ENCODE measurements at places on chromosomes 12 and 14.

GRCh38 chr12:59736786-59737185 lies 141.0 kb downstream of the SLC16A7 start:
- peak; percentile 85 for DNase-seq

- DNase-seq = no peak
Observed at GRCh38 chr12:128531170-128531569, 264.2 kb downstream of the TMEM132C start.

- peak; percentile 77 for DNase-seq
Observed at GRCh38 chr12:89353188-89353822, 1.0 kb upstream of the DUSP6 start.

GRCh38 chr14:39762576-39763401 lies 330.6 kb upstream of the FBXO33 start:
- no peak for DNase-seq

- DNase-seq = peak; percentile 99
Observed at GRCh38 chr12:27899151-27899661, 73.3 kb downstream of the PTHLH start.

- peak; percentile 20 for DNase-seq
Observed at GRCh38 chr14:89368490-89369477, 48.2 kb downstream of the FOXN3 start.

DNA sequence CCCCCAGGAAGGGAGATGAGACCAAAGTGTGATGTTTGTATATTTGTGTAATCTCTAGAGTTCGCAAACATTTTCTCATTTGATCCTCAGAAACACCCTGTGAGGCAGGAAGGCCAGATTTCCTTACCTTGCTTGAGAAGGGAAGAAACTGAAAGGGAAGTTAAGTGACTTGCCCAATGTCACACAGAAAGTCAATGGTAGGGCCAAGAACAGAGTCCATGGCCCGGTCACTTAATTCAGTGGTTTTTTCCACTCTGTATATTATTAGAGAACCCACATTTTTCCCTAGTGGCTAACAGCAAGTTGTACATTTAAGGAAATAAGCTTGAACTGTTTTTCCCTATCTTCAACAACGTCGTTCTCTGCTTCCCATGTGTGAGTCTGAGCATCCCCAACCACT lies 25.6 kb upstream of the CHPT1 start:
- no peak for DNase-seq

DNA sequence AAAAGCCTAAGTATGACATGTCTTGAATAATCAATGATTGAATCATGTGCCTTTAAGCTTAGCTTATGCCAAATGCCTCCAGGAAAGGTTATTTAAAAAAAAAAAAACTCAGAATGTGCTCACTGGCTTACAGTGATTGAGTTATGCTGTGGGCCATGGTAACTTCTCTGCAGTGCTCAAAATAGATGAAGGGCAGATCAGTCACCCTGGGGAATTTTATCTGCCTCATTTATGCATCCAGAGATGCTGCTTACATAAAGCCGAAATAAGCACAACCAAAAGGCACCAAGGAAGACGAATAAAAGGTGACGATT lies 118.7 kb upstream of the MDM1 start:
- DNase-seq = no peak

GRCh38 chr14:91361233-91361811 lies 56.3 kb downstream of the CCDC88C start:
- peak; percentile 51 for DNase-seq

- DNase-seq = no peak
Observed at GRCh38 chr12:22172501-22172900, 126.5 kb downstream of the CMAS start.

DNA sequence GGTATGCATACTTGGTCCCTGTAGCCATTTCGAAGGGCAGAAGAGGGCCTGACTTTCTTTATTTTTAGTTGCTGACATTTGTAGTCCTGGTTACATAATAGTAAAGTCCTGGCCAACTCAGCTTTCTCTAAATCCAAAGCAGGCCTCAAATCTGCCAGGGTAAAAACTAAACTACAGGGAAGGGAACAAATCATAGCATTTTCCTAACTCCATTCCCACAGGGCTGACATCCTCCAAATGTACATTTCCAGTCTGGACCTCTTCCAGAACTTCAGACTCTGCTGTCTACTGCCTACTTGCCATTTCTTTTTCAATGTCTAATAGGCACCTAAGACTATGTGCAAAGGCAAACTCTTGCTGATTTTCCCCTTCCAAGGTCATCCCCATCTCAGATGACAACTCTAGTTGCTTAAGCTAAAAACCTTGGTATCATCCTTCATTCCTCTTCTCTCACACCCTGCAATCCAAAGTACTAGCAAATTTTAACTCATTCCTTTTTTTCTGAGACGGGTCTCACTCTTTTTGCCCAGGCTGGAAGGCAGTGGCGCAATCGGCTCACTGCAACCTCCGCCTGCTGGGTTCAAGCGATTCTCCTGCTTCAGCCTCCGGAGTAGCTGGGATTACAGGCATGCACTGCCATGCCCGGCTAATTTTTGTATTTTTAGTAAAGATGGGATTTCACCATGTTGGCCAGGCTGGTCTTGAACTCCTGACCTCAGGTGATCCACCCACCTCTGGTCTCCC lies 2.0 kb downstream of the DDIT3 start:
- peak; percentile 22 for DNase-seq

DNA sequence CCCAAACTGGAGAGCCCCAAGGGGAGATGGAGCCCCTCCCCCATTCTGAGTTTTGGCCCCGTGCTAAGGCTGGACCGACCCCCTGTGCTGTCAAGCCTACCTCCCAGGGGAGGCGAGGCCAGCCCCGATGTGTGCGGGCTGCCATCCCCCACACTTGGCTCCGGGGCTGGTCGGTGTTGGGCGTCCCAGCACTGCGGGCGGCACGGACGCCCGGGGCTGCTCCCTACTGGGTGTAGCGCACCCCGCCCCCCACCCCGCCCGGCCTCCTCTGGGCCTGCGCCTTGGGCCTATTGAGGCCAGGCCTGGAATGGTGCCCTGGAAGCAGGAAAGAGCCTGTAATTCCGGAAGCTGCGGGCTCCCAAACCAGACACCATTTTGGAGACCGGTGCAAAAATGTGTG lies 2.6 kb downstream of the DCAF4 start:
- no peak for DNase-seq

- no peak for DNase-seq
Observed at GRCh38 chr12:25617991-25618390, 64.9 kb upstream of the LMNTD1 start.

GRCh38 chr12:72717036-72717435 lies 444.9 kb downstream of the TRHDE start:
- no peak for DNase-seq

DNA sequence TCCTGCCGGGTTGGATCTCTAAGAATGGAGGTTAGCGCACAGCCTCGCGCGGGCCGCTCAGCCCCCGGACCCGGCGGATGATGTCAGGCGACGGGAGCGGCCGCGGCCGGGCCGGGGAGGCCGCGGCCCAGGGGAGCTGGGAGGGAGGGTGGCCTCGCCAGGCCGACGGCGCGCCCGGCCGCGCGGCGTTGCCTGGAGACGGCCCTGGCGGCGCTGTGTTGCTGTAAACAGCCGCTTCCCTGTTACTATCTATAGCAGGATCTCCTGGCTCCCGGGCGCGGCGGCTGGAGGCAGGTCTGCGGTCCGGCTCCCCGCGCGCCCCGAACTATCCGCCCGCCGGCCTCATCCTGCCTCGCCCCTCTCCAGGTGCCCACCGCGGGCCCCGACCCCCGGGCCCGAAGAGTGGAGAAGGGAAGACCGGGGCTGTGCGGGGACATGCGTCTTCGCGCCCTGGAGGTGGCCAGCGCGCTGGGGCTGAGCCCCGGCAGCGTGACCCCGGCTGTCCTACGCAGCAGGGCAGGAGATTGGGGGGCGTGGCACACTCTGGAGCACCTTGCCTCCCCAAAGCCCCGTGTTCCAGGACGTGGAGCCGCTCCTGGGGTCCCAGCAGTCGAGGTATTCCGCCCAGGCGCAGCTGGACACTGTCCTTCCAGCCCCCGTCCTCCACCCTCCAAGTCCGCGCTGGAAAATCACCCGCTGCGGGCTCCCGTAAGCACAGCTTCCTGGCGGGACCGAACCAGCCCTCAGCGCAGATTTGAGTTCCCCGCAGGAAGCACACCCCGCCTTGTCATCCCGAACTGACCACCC lies 1.4 kb upstream of the FOS start:
- DNase-seq = peak; percentile 96

GRCh38 chr14:80930836-80931389 lies 10.6 kb downstream of the CEP128 start:
- DNase-seq = peak; percentile 93

GRCh38 chr12:52585946-52586345 lies 12.3 kb upstream of the KRT74 start:
- DNase-seq = no peak

DNA sequence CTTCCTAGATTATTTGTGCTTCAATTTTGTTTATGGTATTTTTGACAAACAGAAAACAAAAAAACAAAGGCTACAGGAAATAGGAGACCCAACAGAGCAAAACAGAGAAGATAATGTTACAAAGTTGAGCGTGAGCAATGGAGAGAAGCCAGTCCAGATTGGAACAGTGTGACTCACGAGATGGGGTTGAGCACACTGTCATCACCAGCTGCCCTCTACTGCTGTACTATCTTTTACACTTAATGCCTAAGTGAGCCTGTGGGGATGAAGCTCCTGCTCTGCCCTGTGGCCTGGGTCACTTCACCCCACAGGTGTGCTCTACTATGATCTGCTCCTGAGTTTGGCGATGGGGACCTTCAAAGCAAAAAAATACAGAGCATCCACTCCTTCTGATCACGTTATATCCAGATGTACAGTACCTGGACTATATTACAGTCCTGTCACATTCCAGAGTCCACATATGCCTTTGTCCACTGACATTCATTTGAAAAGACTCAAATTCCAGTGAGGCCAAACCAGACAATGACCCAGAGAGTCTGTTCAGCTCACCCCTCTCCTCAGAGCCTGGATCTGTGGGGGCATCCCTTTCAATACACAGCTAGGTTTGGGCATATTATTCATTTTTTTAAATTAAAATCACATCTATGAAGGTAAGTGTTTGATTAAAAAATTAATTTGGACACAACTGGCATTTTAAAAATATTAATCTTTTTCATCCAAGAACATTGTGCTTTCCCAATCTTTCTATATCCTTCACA lies 4.4 kb downstream of the IPO8 start:
- peak; percentile 85 for DNase-seq

- peak; percentile 91 for DNase-seq
Observed at GRCh38 chr14:90419200-90419599, 22.4 kb downstream of the CALM1 start.

GRCh38 chr12:47910486-47910885 lies 5.7 kb upstream of the VDR start:
- peak; percentile 58 for DNase-seq

Measured in choroid plexus epithelial cell (primary cell).